ENCODE measurements at places on chromosomes 12 and 14. TPM values are rescaled to one million over a fixed set of nuclear protein-coding genes. Genes with fewer than 3 reads are reported as not detected.

DNA sequence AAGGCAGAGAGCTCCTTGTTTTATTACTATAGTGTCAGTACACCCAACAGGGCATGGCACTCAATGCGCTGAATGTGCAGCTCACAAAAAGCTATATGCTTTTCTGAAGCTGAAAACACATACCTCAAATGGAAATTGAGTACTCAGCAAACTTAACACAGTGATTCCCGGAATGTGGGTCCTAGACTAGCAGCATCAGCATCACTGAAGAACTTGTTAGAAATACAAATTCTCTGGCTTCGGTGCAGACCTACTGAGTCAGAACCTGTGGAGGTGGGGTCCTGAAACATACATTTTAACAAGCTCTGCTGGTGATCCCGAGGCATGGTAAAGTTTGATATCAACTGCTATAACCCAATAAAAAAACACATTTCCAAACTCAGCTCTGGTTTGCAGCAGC lies 14.9 kb downstream of the RERG start:
- no peak overlapping the region for H3K4me3 ChIP-seq
- peaks cover 6% of the 10 kb centered on the region for H3K4me1 ChIP-seq
- no peak overlapping the region for H3K27ac ChIP-seq
- no peaks in the 10 kb centered on the region for H3K36me3 ChIP-seq
- no peak for DNase-seq
- no peaks in the 10 kb centered on the region for H3K27me3 ChIP-seq

GRCh38 chr12:32761716-32762115 lies 6.0 kb upstream of the YARS2 start:
- no peaks in the 10 kb centered on the region for H3K4me1 ChIP-seq
- DNase-seq, result no peak
- H3K4me3 ChIP-seq, result no peak overlapping the region
- H3K27ac ChIP-seq, result no peak overlapping the region
- no peaks in the 10 kb centered on the region for H3K36me3 ChIP-seq

DNA sequence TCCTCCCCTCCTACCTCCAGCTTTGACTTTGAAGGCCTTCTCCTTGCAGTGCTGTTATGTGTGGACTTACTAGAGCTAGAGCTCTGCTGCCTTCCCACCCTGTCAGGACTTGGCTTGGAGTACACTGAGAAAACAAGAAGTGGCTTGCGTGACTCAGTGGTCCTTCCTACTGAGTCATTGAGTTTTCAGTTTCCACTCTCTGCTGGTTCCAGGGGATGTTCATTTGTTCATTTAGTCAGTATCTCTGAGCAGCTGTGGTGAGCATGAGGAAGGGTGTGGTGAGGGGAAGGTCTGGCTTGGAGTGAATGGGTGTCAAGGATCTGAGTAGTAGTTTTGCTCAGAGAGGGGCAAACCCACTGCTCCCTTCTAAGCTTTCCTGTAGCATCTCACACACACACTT lies 17.2 kb upstream of the ELK3 start:
- no peak for DNase-seq
- H3K36me3 ChIP-seq, result no peaks in the 10 kb centered on the region
- H3K27me3 ChIP-seq, result no peaks in the 10 kb centered on the region
- H3K4me1 ChIP-seq, result no peaks in the 10 kb centered on the region
- H3K27ac ChIP-seq, result no peak overlapping the region
- H3K4me3 ChIP-seq, result no peak overlapping the region

DNA sequence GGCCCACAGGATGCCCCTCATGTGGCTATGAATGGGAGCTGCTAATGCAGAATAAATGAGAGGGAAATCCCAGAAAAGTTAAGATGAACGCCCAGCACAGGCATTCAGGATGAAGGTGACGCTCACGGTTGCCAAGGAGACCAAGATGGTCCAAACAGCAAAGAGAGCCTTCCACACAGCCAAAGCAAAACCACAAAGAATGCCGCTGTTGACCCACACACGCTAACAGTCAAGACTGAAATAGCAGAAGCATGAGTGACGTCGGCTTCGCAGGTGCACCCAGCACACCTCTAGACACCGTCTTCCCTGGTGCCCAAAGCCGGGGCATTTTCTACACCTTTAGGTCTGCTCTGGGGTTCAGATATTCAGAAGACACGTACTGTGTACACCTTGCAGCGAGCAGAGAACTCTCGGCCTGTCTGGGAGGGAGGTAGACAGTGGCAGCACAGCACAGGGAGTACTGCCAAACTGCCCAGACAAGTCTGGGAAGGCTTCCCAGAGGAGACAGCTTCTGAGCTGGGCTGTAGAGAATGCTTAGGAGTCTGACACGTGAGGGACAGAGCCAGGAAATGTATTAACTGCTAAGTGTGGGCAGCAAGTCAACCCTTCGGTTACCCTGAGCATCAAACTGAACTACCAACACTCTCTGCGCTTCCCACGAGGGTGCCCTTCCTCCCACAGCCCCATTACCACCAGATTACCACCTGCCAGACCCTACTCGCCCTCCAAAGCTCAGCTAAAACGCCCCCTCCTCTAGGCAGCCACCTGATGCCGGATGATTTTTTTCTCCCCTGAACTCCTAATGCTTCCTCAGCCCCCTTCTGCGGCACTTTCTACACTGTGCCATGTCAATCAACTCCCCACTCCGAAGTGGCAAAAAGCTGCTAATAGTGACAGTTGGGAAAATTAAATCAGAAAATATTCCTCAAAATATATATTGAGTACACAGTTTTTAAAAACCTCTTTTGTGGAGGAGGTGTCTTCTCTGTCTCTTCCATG lies 50.1 kb downstream of the CCDC88C start:
- peaks cover 12% of the 10 kb centered on the region for H3K4me1 ChIP-seq
- H3K4me3 ChIP-seq, result no peak overlapping the region
- DNase-seq, result no peak
- H3K27ac ChIP-seq, result peak overlapping the region; percentile 29
- no peaks in the 10 kb centered on the region for H3K36me3 ChIP-seq

The MTHFD1 gene
- total RNA-seq, result 302 TPM

GRCh38 chr12:89247541-89247942 lies 104.8 kb downstream of the DUSP6 start:
- DNase-seq, result no peak
- H3K27ac ChIP-seq, result no peak overlapping the region
- H3K36me3 ChIP-seq, result no peaks in the 10 kb centered on the region
- no peak overlapping the region for H3K4me3 ChIP-seq
- no peaks in the 10 kb centered on the region for H3K4me1 ChIP-seq

DNA sequence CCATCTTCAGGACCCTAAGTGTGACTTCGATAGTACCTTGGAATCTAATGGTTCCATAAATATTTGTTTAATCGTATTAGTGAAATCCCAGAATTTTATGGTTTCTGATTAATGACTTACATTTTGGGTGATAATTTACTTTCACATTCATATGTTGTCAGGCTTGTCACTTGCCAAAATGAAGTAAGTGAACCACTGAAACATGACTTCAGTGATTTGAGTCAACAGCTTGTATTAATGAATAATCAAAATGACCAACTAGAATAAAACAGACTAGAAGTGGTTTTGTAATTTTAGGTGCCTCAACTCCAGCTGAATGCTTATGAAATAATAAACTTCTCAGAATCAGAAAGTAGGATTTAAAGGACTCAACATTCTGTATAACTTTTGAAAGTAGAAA lies 517.1 kb downstream of the PRKD1 start:
- no peak overlapping the region for H3K27ac ChIP-seq
- no peak overlapping the region for H3K4me3 ChIP-seq
- H3K4me1 ChIP-seq, result no peaks in the 10 kb centered on the region
- no peaks in the 10 kb centered on the region for H3K36me3 ChIP-seq

GRCh38 chr12:49948866-49949845 lies 1.4 kb upstream of the AQP2 start:
- no peak overlapping the region for H3K27ac ChIP-seq
- no peak for DNase-seq
- H3K4me3 ChIP-seq, result no peak overlapping the region
- no peaks in the 10 kb centered on the region for H3K27me3 ChIP-seq
- no peaks in the 10 kb centered on the region for H3K36me3 ChIP-seq
- H3K4me1 ChIP-seq, result peaks cover 5% of the 10 kb centered on the region

The FLVCR2 gene
- 7.1 TPM for total RNA-seq

The PYM1 gene
- 58.5 TPM for total RNA-seq

The CLEC1B gene
- not detected for total RNA-seq

- H3K4me1 ChIP-seq, result peaks cover 6% of the 10 kb centered on the region
- no peaks in the 10 kb centered on the region for H3K27me3 ChIP-seq
- no peak for DNase-seq
- H3K27ac ChIP-seq, result no peak overlapping the region
Measured at GRCh38 chr12:92740411-92740810, 37.6 kb downstream of the PLEKHG7 start.

The TMEM52B gene
- total RNA-seq, result not detected

- no peaks in the 10 kb centered on the region for H3K27me3 ChIP-seq
- no peak for DNase-seq
- no peak overlapping the region for H3K27ac ChIP-seq
- H3K4me3 ChIP-seq, result no peak overlapping the region
Measured at GRCh38 chr12:67477681-67478265, 170.8 kb upstream of the DYRK2 start.

DNA sequence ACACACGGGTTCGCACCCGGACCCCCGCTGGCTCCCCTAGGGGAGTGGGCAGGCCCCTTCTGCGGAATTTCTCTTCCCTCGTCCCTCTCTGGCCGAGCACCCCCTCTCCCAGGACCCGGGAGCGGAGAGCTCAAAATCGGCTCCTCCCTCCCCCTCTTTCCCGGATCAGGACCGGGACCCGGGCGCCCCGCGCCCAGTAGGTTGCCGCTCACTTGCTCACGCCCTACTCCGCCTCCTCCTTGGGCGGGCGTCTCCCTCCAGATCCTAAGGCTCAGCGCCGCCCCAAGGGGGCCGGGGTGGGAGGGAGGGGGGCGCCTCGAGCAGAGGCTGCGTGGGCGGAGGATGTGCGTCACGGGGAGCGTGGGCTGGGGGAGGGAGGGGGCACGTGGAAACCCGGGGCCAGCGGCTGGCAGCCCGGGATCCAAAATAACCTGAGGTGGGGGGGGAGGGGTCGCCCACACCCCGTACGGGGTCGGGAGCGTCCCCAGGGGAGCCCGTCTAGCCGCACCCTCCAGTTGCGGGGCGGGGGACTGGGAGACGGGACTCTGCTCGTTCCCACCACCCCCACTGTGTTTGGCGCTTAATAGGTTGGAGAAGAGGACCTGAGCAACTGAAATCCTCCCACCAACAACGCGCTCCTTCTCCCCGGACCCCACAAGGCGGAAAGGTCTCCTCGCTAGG lies 1.8 kb upstream of the NAB2 start:
- no peaks in the 10 kb centered on the region for H3K4me1 ChIP-seq
- H3K4me3 ChIP-seq, result peak overlapping the region; percentile 57
- peak overlapping the region; percentile 65 for H3K27ac ChIP-seq
- peaks cover 5% of the 10 kb centered on the region for H3K36me3 ChIP-seq
- peak; percentile 84 for DNase-seq
- H3K27me3 ChIP-seq, result no peaks in the 10 kb centered on the region

DNA sequence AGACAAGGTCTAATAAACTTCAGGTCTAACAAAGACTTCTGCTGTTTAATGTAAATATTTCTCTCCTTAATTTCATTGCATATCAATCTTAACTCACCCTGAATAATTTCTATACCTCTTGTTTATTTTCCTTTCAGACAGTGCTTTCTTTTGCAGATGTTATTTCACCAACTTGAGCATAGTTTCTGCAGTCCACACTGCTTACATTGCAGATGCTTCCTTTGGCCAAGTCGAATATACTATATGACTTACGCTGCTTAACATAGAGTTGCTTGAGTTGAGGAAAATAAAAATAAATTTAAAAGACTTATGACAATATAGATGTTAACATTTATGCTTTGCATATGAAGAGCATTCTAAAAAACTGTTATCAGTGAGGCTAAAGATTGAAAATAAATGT lies 217.7 kb downstream of the PTPRO start:
- H3K27ac ChIP-seq, result no peak overlapping the region
- DNase-seq, result no peak
- no peaks in the 10 kb centered on the region for H3K4me1 ChIP-seq
- H3K36me3 ChIP-seq, result no peaks in the 10 kb centered on the region
- H3K4me3 ChIP-seq, result no peak overlapping the region

The IAPP gene
- not detected for total RNA-seq

The TRIM9 gene
- total RNA-seq, result 5.4 TPM

GRCh38 chr12:90990611-90991010 lies 14.2 kb downstream of the EPYC start:
- peaks cover 2% of the 10 kb centered on the region for H3K4me1 ChIP-seq
- H3K27ac ChIP-seq, result no peak overlapping the region
- no peak overlapping the region for H3K4me3 ChIP-seq
- H3K27me3 ChIP-seq, result peaks cover 8% of the 10 kb centered on the region
- DNase-seq, result no peak

DNA sequence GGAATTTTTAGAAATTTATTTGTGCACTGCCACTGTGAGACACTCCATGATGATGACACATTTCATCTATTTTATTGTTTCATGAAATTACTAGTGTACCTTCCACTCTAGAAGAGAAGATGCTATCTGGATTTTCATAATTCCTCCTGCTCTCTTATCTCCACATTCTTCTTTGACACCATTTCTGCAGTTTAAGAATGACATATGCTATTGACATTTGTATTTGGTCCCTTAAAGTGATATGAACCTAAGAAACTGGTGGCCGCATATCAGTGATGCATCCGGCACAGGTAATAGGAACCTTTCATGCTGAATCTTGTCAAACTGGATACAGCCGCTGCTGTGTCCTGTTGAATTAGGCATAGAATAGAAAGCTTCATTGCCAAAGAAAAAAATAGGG lies 696.3 kb downstream of the TMEM121 start:
- no peak overlapping the region for H3K4me3 ChIP-seq
- DNase-seq, result no peak
- no peaks in the 10 kb centered on the region for H3K36me3 ChIP-seq
- H3K27ac ChIP-seq, result no peak overlapping the region

DNA sequence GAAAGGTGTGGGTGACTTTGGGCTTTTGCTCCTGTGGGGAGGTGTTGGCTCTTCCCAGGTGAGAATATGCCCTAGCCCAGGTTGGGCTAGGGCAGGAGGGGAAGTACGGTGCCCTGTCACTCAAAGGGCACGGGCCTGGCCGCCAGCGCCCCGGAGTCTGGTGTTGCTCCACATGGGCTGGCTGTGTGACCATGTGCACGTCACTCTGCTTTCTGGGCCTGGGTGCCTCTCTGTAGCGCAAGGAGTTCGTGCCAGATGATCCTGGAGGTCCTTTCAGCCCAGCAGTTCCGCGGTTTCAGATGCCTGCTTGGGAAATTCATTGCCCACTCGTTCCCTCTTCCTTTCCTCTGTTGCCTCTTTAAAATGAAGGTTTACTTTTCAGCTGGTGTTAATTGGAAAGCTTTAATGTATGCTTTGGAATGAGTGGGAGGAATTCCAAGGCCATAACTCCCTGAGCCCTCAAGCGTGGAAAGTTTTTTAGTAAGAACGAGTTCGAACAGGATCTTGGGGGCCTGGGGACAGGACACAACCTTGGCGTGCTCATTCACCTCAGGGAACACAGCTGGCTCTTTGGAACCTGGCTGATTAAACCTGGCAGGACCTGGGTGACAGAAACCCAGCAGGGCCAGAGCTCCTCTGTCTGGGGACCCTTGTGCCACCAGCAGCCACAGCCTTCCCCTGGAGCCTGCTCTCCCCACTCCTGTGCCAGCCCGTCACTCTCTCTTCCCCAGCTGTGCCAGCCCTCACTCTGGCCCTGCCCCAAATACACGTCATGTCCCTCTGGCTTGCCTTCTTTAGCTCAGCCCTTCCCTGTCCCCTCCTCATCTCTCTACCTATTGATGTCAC lies 42.8 kb downstream of the TSPAN9 start:
- DNase-seq, result no peak
- H3K4me3 ChIP-seq, result no peak overlapping the region

The TMEM229B gene
- total RNA-seq, result 0.50 TPM

Measured in H1 (cell line).